Left cardiac atrium (tissue), 4 donors: ENCODE measurements at places on chromosomes 1 and 21. TPM values are rescaled to one million over a fixed set of nuclear protein-coding genes. Genes with fewer than 3 reads are reported as not detected.

GRCh38 chr1:75079538-75080290 is 54.5 kb upstream of the LHX8 start:
- DNase-seq: no peak

DNA sequence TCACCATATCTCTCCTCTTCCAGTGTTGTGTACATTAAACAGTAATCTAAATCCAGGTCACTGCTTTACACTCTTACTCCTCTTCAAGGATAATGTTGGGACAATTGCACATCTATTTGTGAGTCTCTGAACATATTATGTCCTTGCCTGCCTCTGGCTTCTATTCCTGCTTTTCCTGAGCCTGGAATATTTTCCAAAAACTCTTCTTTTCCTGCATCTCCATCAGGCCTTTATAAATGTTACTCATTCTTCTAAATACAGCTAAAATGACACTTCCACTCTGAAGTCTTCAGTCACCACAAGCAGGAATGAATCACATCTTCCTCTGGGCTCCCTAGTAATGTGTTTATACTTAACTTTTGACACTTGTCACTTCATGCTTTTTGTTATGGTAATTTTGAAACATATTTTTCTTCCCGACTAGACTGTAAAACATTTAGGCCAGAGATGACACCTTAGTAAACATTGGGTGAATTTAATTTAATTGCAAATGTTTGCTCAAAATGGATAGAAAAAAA is 396.0 kb downstream of the LRRIQ3 start:
- no peak for DNase-seq

GRCh38 chr1:58396150-58396549 is 150.4 kb downstream of the OMA1 start:
- no peak for DNase-seq

DNA sequence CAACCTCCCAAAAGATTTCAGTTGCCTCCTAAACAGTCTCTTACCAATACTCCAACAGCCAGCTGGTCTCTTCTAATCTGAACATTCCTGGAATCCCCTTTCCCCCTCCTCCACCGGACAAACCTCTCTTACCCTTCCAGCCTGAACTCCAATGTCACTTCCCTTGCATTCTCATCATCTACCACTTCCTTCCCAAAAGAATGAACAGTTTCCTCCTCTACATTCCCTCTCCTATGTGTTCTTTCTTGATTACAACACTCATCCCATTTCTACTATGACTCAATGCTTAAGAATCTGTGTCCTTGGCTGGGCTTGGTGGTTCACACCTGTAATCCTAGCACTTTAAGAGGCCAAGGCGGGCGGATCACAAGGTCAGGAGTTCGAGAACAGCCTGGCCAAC is 417.1 kb downstream of the SETD4 start:
- DNase-seq: no peak

DNA sequence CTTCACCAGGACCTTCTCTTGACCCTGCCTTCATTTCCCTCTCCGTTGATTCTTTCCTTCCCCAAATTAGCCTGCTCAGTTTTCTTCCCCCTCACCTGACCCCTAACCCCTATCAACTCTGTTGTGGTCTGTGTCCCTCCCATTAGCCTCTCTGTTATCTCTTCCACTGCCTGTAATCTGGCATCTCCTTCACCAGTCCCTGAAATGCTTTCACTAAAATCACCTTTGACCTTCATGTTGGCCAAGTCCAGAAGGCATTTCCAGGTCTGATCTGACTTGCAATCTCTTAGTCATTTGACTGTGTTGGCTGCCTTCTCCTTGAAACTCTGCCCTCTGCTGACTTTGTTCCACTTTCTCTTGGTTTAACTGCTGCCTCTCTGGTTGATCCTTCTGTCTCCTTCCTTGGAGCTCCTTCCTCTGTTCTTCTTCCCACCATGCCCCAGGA is 28.2 kb downstream of the ATP8B2 start:
- DNase-seq: no peak

GPR37L1 gene
- total RNA-seq: 0.21 TPM

AADACL4 gene
- not detected for total RNA-seq

SLC1A7 gene
- 0.31 TPM for total RNA-seq
